GM12878 (cell line): ENCODE measurements at places on chromosomes 5 and 9. TPM values are rescaled to one million over a fixed set of nuclear protein-coding genes. Genes with fewer than 3 reads are reported as not detected.

GRCh38 chr5:58262226-58262625 is 197.7 kb downstream of the PLK2 start:
- DNase-seq = no peak

The GZMA gene
- not detected in 2 replicates for total RNA-seq

- no peak for DNase-seq
These were observed 45.4 kb upstream of the ELL2 start for GRCh38 chr5:96007051-96007450.

DNA sequence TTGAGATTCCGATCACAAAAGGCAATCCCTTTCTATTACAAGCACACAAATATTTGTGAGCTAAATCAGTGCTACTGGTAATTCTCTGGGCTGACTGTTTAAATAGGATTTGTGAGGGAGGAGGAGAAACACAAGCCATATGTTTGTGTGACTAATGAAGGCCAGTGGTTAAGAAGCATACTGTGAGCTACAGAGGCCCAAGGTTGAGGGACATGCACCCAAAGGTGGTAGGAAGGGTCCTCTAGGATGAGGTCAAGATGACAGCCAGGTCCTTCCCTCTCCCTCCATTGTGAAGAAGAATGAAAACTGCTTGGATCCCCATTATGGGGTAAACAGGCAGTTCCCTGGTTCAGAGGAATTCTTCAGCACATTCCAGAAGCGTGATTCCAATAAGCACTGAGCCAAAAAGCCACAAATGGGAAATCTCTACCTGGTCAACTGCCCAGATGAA is 83.9 kb downstream of the SPOCK1 start:
- no peak for DNase-seq

- DNase-seq = no peak
These were observed at the start of gene CAVIN4 for GRCh38 chr9:100577776-100578448. CAVIN4 (plus strand) TSS chr9:100578079; CDS start chr9:100578144, 65 bp downstream.

DNA sequence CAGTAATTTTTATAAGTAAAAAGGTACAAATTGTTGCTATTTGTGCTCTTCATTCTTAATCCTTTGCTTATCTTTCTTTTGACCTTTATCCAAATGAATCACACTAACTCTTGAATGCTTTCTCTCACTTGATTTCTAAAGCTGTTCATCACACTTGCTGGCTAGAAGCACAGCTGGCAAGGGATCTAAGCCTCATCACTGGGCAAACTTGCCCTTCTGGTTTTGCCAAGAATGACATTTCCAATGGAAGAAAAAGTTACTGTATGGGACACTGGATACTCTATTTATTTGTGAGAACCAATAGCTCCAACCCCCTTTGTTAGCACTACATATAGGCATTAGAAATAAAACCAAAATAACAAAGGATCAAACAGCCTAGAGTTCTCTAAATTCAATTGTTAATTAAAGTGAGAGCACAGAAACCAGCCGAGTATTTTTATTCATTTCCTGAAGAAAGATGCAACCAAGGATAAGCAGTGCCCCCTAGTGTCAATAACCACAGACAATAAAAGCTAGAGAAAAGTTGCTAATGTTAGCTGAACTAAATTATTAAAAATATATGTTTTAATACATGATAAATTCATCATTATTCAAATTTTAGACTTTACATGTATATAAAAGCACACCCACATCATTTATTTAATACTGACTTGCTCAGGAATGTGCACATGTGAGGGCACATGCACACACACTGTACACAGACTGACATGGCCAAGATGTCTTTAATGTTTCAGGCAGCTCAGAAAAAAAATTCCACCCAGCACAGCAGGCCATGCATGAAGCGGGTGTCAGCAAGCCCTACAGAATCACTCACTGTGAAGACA is 59.8 kb upstream of the POU5F2 start:
- DNase-seq = peak; percentile 2

DNA sequence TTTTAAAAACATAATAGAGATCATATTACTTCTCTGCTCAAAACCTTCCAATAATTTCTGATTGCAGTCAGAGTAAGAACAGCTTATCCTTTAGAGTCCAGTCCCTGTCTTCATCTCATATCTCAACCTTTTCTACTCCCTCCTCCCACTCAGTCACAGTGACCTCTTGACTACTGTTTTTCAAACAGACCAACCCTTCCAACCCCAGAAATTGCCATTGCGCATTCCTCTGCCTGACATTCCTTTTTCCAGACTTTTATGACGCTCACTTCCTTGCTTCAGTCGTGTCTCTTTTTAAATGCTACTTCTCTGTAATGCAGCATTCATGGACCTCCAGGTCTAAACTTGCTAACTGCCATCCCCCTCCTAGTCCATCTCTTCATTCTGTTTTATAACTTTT is 800.5 kb downstream of the BRINP1 start:
- DNase-seq = no peak

The SLC9A3 gene
- total RNA-seq = 2.3 and 2.5 TPM in 2 replicates

The CDC14B gene
- total RNA-seq = 6.8 TPM in 2 replicates

The EDIL3 gene
- 0.23 and 0.32 TPM in 2 replicates for total RNA-seq

DNA sequence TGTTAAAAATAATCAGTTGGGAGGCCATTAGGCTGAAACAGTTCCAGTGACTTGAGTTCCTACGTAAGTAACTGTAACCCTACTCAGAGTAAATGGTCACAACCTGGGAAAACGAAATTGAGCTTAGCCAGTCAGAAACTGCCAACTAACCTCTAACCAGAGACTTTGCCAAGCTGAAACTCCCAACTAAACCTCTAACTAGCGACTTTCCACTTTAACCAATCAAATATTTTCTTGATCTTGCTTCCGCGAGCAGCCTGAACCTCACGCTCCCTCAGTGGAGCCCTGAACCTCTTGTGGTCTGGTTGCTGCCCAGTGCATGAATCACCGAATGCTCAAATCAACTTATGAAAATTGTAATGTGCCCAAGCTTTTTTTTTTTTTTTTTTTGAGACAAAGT is 156.2 kb downstream of the MED10 start:
- DNase-seq = peak; percentile 69

- no peak for DNase-seq
These were observed 186.7 kb upstream of the NR4A3 start for GRCh38 chr9:99635032-99635431.

DNA sequence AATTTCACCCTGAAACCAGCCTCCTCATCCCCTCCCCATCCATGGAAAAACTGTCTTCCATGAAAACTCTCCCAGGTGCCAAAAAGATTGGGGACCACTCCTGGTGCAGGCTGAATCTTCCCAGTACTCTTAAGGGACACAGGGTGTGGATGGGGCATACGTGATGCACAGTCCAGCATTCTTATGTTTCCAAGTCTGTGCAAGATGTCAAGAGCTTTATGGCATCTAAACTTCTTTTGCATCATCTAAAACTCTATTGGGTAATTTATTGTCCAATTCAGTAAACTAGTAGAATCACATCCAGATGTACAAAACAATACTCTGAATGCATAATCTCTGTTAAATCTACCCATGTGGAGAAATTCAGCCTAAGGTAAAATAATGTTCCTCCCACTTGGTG is 9.3 kb upstream of the FGD3 start:
- DNase-seq = no peak

- no peak for DNase-seq
These were observed 312.5 kb downstream of the NPR3 start for GRCh38 chr5:33023649-33024048.

DNA sequence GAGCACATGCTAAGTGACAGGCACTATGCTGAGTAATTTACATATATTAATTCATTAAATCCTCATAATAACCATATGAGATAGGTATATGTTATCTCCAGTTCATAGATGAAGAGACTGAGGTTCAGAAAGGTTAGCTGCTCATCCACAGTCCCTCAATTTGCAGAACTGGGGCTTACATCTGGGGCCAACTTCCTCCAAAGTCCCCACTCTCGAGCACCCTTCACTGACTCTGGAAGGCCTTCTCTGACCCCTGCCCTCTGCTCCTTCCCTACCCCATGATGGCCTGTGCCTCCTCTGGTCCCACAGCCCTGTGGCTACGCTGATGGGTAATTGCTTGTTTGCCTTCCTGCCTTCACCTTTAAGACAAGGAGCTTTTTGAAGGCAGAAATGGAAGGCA is 71.6 kb downstream of the C5orf15 start:
- no peak for DNase-seq

DNA sequence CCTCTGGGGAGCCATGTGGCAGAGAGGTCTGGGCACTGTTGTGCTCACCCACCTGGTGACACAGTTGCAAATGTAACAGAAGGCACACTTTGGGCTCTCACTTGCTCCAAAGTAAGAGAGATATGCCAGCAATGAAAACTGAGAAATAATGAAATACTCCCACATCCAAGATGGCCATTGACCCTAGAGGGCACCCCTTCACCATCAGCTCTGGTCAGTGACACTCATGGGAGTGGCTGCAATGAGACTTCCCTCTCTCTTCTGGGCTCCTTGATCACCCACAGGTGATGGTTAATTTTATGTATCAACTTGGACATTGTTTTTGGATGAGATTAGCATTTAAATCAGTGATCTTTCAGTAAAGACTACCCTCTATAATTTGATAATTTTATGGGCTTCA is 248.4 kb downstream of the CDH12 start:
- no peak for DNase-seq

- peak; percentile 74 for DNase-seq
These were observed 272.5 kb downstream of the EPB41L4A start for GRCh38 chr5:112146323-112147226.

DNA sequence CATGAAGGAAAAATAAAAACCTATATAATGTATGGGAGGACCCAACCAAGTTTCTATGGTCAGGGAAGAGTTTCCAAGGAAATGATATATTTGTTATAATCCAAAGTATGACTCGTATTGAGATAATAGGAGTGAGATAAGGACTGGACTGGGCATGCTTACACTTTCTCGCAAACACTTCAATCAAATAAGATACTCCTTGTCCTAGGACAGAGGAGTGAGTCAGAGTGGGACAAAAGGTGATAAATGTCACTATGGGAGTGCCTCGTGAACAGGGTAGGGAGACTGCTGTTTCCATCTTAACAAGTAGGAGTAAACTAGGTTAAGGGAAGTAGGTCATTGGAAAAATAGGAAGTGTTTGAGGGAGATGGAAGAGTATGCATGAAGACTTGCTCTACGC is 47.2 kb downstream of the MACIR start:
- no peak for DNase-seq

DNA sequence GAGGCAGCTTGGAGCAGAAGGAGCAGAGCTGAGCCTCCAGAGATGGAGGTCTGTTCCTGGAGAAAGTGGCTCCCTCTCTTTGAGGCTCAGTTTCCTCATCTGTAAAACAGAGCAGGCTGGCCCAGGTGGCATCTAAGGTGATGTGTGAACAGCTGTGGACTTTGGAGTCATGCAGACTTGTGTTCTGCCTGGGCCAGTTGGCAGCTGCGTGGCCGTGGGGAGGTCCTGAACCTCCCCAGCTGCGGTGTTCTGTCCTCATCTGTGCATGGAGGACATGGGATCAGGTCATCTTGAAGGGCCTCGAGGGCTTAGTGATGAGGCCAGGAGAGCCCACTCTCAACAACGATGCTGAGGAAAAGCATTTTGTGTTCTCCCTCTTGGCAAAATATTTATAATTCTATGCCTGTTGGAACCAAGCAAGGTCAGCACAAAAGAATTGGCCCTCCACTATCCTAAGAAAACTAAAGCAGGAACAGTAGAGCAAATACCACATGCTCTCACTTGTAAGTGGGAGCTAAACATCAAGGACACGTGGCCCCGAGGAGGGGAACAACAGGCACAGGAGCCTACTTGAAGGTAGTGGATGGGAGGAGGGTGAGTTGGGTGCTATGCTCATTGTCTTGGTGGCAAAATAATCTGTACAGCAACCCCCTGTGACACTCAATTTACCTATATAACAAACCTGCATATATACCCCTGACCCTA is 63.2 kb upstream of the COL15A1 start:
- DNase-seq = no peak

DNA sequence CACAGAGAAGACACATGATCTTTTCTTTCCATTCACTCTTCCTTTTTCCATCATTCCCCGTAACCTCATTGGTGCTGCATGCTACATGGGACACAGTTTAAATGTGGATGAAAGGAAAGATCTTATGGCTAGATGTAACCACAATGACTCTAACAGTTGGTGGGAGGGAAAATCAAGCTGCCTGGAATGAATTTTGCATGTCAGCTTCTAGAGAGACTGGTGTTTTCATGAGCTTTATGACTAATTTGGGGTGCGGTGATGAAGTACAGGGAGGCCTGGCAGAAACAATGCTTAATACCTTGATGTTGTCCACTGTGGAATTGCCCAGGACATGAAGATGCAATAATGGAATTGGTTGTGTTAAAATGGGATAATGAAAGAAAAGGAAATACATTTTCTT is 55.9 kb upstream of the MYO10 start:
- DNase-seq = no peak

DNA sequence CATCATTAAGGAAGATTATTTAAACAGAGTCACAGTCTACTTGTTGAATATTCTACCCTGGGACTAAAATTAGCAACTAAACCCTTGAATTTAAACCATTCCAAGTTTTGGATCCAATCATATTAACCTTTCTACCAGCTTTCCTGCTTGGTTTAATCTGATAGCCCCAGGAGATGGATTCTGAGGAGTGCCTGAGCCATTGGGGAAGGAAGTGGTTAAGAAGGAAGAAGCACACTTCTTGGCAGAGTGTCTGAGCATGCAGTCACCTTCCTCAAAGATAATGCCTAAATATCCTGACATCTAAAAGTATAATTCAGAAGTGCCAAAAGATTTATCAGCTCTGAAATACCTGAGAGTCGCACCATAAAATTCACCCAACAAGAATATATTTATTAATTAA is 74.1 kb upstream of the SNCAIP start:
- no peak for DNase-seq

GRCh38 chr9:133711428-133712220 is 26.5 kb downstream of the SARDH start:
- DNase-seq = no peak

The PCDHGB3 gene
- total RNA-seq = 0.19 and 0.23 TPM in 2 replicates

The FGFR4 gene
- 0.77 and 1.6 TPM in 2 replicates for total RNA-seq

GRCh38 chr9:36049408-36049807 is 12.7 kb downstream of the RECK start:
- DNase-seq = no peak

GRCh38 chr9:134967547-134967930 is 49.8 kb upstream of the FCN1 start:
- no peak for DNase-seq

The NMUR2 gene
- total RNA-seq = not detected in 2 replicates

- no peak for DNase-seq
These were observed 6.5 kb upstream of the CARD19 start for GRCh38 chr9:93089481-93089991.

GRCh38 chr5:3310541-3311261 is 284.9 kb upstream of the IRX1 start:
- DNase-seq = no peak

The IRX1 gene
- not detected in 2 replicates for total RNA-seq

DNA sequence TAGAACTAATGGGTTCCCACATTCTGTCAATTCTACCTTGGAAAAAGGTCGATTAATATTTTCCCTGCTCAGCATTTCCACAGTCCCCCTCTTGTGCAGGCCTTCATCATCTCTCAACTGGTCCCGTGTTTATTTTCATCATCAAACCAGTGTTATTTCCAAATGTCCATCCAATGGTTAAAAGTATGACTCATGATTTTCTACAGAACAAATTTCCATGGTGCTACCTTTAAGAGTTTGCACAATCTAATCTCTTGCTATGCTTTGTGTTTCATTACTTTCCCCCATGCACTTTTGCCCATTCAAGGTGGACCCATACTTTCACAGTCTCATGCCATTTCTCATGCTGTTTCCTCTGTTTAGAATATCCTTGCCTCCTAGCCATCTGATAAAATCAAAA is 143.7 kb downstream of the CCDC192 start:
- DNase-seq = no peak

The BTNL9 gene
- total RNA-seq = 0.05 and 0.08 TPM in 2 replicates
